ENCODE measurements at places on chromosomes 2 and 18. TPM values are rescaled to one million over a fixed set of nuclear protein-coding genes. Genes with fewer than 3 reads are reported as not detected.

GREB1L gene
- total RNA-seq, result 2.5 TPM

RPIA gene
- total RNA-seq, result 8.4 TPM

ANKRD62 gene
- total RNA-seq, result not detected

EIF2AK2 gene
- total RNA-seq, result 38.0 TPM

UGT1A8 gene
- total RNA-seq, result not detected

TDRD15 gene
- 0.24 TPM for total RNA-seq

MARCHF4 gene
- total RNA-seq, result 2.5 TPM

PRSS56 gene
- 1.3 TPM for total RNA-seq

TRIM43 gene
- total RNA-seq, result 0.19 TPM

KCNJ13 gene
- 1.4 TPM for total RNA-seq

CD28 gene
- total RNA-seq, result 0.29 TPM

SLC40A1 gene
- total RNA-seq, result 4.0 TPM

CDKL4 gene
- total RNA-seq, result 2.0 TPM

IL36RN gene
- 0.89 TPM for total RNA-seq

C2orf80 gene
- 6.3 TPM for total RNA-seq

CCDC85A gene
- 1.7 TPM for total RNA-seq

UPP2 gene
- total RNA-seq, result 0.67 TPM

ARHGEF33 gene
- total RNA-seq, result 0.41 TPM

CCDC141 gene
- total RNA-seq, result 0.14 TPM

NGEF gene
- total RNA-seq, result 10.6 TPM

CHN1 gene
- total RNA-seq, result 107 TPM

CDH7 gene
- total RNA-seq, result 0.03 TPM

SP5 gene
- 0.23 TPM for total RNA-seq

NYAP2 gene
- 1.1 TPM for total RNA-seq

SLC14A1 gene
- 0.38 TPM for total RNA-seq

PSTPIP2 gene
- 3.6 TPM for total RNA-seq

GMCL1 gene
- total RNA-seq, result 8.7 TPM

LYPD1 gene
- total RNA-seq, result 1.3 TPM

IL1RN gene
- total RNA-seq, result not detected

FBXO48 gene
- total RNA-seq, result 0.71 TPM

CROCC2 gene
- total RNA-seq, result not detected

PRLH gene
- total RNA-seq, result not detected

ANO7 gene
- 0.54 TPM for total RNA-seq

PLEKHH2 gene
- total RNA-seq, result 1.1 TPM

LNPK gene
- total RNA-seq, result 39.5 TPM

ATP6V1B1 gene
- total RNA-seq, result 3.9 TPM

CFLAR gene
- 107 TPM for total RNA-seq

FEV gene
- 6.5 TPM for total RNA-seq

GALNT14 gene
- total RNA-seq, result 17.0 TPM

STARD6 gene
- total RNA-seq, result not detected

CFAP65 gene
- total RNA-seq, result 2.0 TPM

TLX2 gene
- not detected for total RNA-seq

ACVR1C gene
- total RNA-seq, result 0.34 TPM

FAM237A gene
- not detected for total RNA-seq

AOX1 gene
- total RNA-seq, result 4.4 TPM

ZNF804A gene
- total RNA-seq, result 0.22 TPM

CLEC4F gene
- total RNA-seq, result 1.1 TPM

CNTNAP5 gene
- 11.8 TPM for total RNA-seq

Measured in motor neuron (in vitro differentiated cells).